Tongue (tissue), 3 donors: ENCODE measurements at places on chromosomes 3 and 15.

DNA sequence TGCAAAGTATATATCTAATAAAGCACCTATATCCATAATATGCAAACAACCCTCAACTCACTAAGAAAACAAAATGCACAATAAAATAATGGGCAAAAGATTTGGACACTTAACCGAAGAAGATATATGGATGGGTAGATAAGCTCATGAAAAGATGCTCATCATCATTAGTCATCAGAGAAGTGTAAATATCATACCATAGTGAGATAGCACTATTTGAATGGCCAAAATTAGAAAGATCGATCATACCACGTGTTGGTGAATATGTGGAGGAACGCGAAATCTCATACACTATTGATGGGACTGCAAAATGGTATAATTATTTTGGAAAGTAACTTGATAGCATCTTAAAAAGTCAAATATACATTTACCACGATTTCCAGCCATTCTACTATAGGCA lies 40.5 kb downstream of the PLS1 start:
- DNase-seq = no peak

GRCh38 chr3:188686324-188686723 lies 485.4 kb upstream of the TPRG1 start:
- no peak for DNase-seq

DNA sequence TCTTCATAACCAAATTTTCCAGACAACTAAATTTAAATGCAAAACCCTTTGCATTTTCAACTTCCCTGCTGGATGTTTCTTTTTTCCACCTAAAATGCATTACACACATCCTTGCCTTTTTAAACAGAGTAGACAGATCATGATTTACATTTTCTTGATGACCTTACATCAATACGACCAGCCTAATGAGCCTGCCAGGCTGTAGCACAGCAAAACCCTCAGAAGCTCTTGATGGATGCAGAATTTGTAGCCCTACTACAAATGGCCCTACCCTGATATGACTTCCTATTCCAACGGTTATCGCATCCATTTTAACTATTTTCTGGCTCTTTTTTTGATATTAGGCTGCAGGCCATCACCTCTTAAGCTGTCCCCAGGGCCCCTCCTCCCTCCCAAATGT lies 66.3 kb downstream of the NTRK3 start:
- DNase-seq = no peak

GRCh38 chr3:169678122-169678521 lies 14.6 kb upstream of the MECOM start:
- DNase-seq = no peak

GRCh38 chr3:192747145-192747544 lies 19.8 kb upstream of the FGF12 start:
- DNase-seq = no peak

- peak; percentile 30 for DNase-seq
Measured at GRCh38 chr3:11273891-11274291, 1.7 kb downstream of the ATG7 start.

DNA sequence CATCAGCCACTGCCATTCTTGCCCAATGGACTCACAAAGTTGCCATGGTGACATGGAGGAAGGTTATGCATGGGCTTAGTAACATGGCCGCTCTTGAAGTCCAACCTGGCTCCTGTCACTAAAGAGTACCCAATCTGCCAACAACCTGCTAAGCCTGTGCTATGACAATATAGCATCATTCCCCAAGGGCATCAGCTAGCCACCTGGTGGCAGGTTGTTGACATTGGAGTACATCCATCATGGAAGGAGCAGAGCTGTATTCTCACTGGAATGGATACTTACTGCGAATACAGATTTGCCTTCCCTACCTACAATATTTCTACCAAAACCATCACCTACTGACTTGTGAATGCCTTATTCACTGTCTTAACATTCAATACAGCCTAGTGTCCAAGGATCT lies 138.9 kb upstream of the RORA start:
- DNase-seq = no peak

GRCh38 chr3:68424796-68425460 lies 507.4 kb downstream of the TAFA4 start:
- DNase-seq = peak; percentile 32

DNA sequence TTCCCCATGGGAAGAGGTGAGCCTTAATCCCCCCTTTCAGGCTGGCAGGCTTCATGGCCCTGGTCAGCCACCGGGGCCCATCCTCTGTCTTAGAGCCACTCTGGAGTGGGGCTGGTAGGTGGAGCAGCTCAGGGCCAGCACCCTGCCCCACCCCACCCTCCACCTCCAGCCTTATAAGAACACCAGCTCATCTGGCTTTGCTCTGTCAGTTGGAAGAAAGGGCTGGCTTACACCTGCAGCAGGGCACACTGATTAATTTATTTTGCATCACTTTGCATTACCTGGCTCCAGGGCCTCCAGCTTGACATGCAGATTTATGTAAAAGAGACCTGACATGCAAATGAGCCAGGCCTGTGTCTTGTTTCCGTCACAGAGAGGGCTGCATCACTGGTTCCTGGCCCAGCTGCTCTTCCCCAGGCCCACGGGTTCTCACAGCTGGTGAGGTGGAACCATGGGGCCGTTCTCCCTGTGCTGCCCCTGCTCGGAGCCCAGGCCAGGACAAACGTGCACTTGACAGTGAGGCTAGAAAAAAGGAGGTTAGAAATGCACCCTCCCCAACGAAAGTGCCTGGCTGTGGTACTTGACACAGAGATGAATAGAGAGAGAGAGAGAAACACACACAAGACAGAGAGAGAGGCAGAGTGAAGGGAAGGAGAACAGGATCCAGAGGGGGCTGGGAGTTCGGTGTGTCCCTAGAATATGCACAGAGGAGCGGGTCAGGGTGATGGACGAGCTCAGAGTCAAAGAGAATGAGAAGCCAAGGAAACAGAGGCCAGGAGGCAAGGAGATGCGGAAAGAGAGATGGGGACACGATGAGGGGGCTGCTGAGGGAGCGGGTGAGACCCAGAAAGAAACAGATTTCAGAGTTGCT lies 44.5 kb upstream of the MAGEF1 start:
- DNase-seq = no peak
